ENCODE measurements at places on chromosomes 5 and 9.
A peak's percentile ranks its signal among the peaks of the same experiment; 100 is the strongest.

- DNase-seq = no peak
Measured at GRCh38 chr5:131114754-131115153, 50.3 kb downstream of the HINT1 start.

DNA sequence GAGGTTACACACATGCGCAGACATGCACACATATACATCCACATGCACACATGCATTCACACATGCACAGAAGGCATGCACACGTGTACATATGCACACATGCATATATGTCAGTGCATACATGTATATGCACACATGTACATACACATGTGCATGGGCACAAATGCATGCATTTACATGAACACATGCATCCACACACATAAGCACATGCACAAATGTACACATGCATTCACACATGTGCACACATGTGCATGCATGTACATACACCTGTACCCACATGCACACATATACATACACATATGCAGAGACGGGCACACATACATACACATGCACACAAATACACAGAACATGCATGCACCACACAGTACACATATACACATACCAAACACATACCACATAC lies 97.7 kb downstream of the SYK start:
- DNase-seq = no peak

- no peak for DNase-seq
Measured at GRCh38 chr9:114282926-114283325, 40.0 kb upstream of the ORM1 start.

DNA sequence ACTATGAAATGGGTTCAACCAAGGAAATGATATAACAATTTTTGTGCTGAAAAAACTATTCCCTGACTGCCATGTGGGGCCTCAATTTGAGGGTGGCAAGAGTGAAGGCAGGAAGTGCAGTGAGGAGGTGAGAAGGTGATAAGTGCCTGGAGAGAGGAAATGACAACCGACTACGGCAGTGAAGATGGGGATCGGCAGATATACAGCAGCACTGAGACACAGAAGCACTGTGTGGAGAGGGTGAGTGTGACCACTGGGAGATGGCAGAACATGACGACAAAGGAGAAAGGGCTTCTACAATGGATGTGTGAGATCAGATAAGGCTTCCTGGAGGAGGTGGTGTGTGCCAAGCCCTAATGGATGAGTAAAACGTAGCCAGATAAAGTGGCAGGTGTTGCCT lies 271.8 kb downstream of the TRIM32 start:
- DNase-seq = no peak

GRCh38 chr9:136757751-136758140 lies 297 bp downstream of the LCN8 start:
- no peak for DNase-seq

DNA sequence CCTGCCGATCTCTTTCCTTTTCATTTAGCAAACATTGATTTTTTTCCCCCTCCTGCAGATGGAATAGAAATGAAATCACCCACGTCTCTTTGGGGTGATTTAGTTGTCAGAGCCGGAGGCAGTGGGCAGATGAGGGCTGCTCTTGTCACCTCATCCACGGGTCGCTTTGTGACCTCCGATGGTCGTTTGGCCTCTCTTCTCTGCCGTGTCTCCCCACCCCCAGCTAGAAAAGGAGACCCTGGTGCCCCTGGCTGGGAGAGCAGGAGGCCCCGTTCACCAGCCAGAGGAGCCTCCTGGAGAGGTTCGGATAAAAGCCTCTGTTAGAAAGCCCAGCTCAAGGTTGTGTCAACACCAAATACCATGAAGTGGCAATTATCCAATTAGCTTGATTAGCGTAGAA lies 21.6 kb upstream of the RXRA start:
- no peak for DNase-seq

GRCh38 chr9:5652821-5653220 lies 23.9 kb downstream of the RIC1 start:
- DNase-seq = no peak

- DNase-seq = no peak
Measured at GRCh38 chr5:74288448-74289108, 351.9 kb downstream of the ENC1 start.

- DNase-seq = no peak
Measured at GRCh38 chr9:114110180-114110579, 11.1 kb upstream of the KIF12 start.

DNA sequence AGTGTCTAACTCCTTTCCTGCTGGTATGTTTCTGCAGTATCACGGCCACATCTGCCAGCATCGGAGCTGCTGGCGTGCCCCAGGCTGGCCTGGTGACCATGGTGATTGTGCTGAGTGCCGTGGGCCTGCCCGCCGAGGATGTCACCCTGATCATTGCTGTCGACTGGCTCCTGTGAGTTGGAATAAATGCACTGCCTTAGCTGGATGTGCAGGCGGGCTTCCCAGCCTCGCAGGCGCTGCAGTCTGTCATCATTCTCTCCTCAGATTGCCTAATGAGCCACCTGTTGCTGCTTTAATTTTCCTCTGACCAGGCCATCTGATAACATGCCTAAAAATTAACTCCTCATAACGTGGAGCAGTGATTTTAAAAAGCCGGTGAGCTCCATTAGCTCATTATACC lies 79.1 kb upstream of the PLPP6 start:
- no peak for DNase-seq

DNA sequence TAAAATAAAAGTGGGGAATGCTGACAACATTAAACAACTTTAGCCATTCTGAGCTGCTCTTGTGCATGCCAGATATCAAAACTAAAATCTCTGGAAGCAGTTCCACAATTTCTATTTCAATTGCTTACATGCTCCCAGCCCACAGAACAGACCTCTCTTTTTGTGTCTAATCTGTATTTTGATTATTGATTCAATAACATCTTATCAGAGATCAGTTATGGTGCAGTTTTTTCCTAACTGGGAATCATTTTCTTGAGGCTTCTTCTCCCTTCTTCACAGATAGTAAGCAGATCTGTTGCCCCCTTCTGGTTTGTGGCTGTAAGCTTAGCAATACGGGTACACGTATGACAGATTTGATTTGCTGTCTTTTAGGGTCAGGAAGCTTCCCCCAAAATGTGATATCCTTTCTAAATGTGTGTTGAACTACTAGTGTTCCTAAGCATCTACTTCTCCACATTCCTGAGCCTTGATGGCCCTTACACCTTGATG lies 39.4 kb downstream of the MRPS27 start:
- DNase-seq = no peak

DNA sequence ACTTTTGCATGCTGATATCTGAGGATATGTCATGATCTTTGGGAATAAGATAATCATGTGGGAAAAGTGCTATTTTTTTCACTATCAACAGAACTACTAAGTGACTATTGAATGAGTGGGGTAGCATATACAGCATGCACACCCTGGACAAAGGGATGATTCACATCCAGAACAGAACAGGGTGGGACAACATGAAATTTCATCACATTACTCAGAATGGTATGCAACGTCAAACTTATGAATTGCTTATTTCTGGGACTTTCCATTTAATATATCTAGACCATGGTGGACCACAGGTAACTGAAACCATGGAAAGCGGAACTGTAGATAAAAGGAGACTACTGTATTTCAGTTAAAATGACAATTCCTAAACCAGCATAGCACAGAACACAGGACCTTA lies 370.0 kb downstream of the HINT1 start:
- DNase-seq = no peak

- no peak for DNase-seq
Measured at GRCh38 chr5:157561110-157561509, 14.5 kb downstream of the ADAM19 start.

DNA sequence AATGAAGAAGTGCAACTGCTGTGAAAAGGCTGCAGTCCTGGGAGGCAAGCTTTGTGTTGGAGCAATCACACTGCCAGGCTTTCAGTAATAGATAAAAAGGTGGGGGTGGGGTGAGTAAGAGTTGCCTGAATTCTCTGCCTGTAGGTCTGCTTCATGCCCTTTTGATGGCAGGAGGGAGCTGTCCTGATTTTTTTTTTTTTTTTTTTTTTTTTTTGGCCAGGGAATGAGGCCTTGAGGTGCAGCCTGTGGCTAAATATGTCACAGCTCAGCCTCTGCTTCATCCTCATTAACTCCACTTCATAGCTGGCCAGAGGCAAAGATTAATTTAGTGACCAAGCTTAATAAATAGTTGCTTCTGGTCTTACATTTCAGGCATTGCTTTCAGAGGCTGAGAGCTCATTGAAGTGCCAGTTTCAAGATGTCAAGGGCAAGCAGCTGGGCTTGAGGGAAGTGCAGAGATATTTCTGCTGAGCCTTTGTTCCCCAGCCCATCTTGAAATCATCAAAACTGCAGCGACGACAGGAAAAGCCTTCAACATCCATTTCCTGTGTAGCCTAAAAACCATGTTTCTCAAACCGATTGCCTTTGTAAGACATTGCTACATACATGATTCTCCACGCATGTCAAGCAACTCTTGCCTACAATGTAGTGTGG lies 134.7 kb downstream of the MACIR start:
- DNase-seq = no peak

- no peak for DNase-seq
Measured at GRCh38 chr5:110288766-110289511, 437.5 kb downstream of the TMEM232 start.

DNA sequence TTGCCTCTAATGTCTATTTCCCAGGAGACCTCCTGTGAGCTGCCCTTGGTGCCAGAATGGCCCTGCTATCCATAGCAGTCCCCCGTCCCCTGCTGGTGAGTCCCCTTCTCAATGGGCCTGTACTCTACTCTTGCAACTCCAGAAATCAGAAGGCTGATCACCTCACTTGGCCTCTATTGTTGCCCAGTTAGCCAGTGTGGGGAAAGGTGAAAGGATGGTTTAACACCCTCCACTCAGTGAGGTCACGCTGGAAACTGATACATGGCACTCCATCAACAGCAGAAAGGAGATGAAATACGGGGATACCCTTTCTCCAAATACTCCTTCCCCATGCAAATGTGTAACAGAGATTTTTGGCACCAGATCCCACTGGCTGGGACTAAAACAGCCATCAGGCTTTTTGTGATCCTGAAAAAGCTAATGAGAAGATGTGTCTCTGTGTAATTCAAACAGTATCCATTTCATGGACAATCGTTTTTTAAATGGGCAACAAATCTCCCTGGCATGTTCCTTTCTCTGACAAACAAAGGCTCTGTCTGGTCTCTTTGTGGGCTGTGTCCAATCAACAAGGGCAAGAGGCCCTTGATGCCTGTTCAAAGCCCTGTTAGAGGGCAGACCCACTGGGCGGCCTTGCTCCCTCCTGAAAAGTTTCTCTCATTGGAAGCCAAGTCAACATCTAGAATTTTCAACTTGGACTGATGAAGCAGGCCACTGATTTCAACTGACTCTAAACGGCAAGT lies 343.7 kb downstream of the SPOCK1 start:
- DNase-seq = peak; percentile 5

DNA sequence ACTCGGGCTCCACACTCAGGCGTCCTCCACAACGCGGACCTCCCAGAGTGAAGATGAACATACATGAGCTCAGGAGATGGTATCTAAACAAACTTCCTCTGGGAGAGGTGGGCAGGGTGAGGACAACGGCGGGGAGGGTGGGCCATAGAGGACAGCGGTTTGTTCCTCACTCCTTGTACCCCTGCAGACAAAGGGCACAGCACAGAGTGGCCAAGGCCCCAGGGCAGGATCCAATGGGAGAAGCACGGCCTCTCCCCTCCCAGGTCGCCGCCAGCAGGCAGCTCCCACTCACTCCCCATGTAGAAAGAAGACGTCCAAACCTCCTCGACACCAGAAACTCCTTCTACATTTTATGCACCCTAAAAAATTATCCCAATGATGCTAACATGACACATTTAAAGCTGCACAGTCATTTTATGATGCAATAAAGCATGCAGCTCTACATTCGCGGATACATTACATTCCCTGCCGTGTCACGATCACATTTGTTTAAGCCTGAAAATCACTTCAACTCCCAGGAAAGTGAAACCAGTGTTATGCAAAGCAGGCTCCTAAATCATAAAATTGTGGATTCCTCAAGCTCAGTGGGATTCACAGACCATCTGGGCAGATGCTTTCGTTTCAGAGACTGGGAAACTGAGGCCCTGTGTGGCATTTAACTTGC lies 87.5 kb upstream of the SARDH start:
- no peak for DNase-seq

- DNase-seq = peak; percentile 73
Measured at GRCh38 chr9:38227061-38227540, 158.1 kb upstream of the SHB start.

DNA sequence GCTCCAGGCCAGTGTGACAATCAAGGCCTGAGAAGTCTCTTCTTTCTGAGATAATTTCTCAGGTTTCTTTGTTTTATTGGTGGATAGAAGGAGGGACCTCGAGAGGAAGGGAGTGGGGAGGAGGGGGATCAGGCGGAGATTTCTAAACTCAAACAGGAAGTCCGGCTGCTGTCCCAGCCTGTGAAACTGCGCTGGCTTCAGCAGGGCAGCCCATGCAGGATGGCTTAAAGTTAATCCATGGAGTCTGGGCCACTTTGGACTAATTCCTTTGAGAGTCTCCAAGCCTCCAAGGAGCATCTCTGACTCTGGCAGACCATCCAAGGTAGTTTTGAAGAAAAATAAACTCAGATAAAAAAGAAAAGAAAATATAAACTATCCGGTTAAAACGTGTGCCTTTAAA lies 378.5 kb downstream of the MLLT3 start:
- DNase-seq = no peak

DNA sequence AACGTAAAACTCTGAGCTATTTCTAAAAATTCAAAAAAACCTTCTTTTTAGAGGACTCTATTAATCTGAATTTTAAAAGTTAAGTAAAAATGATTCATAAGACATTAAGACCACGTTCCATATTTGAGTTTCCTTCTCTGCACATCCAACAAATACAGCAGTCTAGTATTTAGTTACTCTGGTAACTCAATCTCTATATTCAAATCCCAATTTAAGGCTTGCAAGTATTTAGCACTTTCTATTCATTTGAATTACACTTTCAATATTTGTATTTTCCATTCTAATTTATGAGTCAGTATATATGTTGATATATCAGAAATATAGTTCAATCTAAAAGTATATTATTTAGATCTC lies 17.7 kb downstream of the RFX3 start:
- no peak for DNase-seq

DNA sequence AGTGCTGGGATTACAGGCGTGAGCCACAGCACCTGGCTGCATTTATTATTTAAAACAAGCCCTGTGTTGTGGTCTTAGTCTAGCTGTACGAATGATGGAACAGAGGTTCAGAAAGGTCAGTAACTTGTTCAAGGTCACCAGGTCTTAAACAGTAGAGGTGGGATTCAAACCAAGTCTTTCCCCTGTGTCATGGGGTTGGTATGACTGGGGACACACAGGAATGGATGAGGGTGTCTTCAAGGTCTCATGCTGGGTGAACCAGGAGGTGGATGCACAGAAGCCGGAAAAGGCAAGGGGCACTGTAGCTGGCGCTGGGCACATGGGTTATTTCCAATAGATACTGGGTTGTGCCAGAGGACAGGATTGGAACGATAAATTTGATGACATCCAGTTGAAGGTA lies 32.2 kb upstream of the TJP2 start:
- no peak for DNase-seq

DNA sequence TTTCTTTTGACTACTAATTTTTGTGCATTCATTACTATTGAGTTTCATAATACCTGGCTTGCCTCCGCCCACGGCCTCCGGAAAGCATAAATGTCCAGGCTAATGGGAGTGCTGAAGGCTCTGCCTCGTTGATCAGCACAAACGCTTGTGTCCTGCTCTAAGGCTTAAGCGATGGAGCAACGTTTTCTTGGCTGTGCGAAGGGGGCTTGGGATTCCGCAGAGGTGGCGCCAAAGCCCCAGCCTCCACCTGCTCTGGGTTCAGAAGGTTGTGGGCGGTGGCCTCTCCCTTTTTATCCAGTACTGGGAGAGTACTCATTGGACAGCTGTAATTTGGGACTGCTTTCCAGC lies 19.7 kb downstream of the ANXA2R start:
- peak; percentile 82 for DNase-seq

Data from SHP77 (cell line).